ENCODE measurements at places on chromosomes 1 and 21.

DNA sequence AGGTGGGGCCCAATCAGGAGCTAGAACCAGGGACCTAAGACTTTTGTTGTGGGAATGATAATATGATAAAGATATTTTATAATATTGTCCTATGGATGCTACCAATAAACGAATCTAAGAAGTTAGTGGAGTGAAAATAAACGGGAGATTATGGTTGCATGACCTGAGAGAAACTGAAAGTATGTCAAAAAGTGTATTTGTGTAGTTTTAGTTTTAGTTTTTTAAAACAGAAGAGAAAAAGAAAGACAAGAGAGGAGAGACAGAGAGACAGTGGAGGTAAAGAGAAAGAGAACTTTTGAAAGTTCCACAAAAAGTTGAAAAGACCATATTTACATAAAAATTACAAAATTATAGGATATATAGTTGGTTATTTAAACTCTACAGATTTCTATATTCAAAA is 64.1 kb upstream of the TMPRSS15 start:
- no peak for DNase-seq

GRCh38 chr1:243475966-243476365 is 220.1 kb downstream of the SDCCAG8 start:
- DNase-seq: no peak

DNA sequence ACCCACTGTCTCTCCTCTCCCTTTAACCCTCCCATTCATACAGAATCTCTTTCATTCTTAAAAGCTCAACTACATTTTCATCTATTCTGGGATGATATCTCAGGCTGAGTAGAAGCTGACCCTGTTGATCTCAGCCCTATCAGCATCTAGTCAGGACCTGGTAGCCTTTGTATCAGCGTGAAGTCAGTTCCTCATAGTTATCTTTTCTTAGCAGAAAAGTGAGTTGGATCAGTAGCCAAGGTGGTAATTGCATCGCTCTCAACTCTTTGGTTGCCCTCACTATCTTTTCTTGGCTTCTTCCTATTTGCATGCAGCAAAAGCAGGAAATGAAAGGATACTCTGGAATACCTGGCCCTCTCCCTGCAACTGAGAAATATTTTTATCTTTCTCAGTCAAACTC is 13.6 kb upstream of the GOLT1A start:
- no peak for DNase-seq

GRCh38 chr1:38131024-38131585 is 84.5 kb upstream of the POU3F1 start:
- DNase-seq: no peak

GRCh38 chr1:40774266-40774998 is 9.2 kb upstream of the KCNQ4 start:
- no peak for DNase-seq

- DNase-seq: peak; percentile 43
Measured at GRCh38 chr1:182484531-182485257, 34.7 kb downstream of the RGSL1 start.

GRCh38 chr1:17890815-17891191 is 135.7 kb downstream of the ACTL8 start:
- no peak for DNase-seq

GRCh38 chr1:2638466-2639115 is 5.8 kb upstream of the MMEL1 start:
- no peak for DNase-seq

DNA sequence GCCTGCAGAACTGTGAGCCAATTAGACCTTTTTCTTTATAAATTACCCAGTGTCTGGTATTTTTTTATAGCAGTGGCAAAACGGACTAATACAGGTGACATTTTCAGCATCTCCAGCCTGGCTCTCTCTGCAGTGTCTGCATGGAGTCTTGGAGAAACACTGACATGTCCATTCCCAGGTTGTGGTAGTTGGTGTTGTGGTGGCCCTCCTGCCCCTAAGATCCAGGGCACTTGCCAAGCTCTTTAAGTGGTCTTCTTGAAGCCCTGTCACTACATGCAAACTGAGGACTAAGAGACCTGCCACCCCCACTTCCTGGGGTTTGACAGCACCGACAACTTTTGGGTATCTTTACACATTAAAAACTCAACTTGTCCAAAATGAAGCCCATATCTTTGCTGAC is 419.4 kb downstream of the NPHP4 start:
- no peak for DNase-seq

- no peak for DNase-seq
Measured at GRCh38 chr1:9569267-9569666, 19.4 kb upstream of the TMEM201 start.

- DNase-seq: no peak
Measured at GRCh38 chr1:214808845-214809460, 206.0 kb downstream of the CENPF start.

GRCh38 chr1:108043707-108044106 is 78.7 kb upstream of the VAV3 start:
- DNase-seq: no peak

DNA sequence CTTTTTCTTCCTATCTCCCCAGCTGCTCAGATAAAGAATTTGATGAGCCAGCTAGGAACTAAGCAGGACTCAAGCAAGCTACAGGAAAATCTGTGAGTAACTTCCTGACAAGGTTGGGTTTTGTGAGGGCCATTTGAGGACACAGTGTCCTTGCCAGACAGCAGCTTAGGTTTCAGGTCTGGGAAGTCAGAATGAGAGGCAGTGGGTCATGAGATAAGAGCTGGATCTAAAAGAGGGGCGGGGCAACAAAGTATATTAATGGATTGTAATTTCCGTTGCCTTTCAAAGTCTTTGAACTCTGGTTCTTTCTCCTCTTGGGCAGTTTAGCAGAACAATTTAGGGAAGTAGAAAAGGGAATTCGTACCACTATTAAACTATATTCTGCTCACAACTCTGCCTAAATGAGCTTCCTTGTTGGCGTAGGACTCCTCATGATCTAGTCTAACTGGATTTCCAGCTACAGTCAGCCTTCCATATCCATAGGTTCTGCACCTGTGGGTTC is 16.6 kb downstream of the STX12 start:
- no peak for DNase-seq

DNA sequence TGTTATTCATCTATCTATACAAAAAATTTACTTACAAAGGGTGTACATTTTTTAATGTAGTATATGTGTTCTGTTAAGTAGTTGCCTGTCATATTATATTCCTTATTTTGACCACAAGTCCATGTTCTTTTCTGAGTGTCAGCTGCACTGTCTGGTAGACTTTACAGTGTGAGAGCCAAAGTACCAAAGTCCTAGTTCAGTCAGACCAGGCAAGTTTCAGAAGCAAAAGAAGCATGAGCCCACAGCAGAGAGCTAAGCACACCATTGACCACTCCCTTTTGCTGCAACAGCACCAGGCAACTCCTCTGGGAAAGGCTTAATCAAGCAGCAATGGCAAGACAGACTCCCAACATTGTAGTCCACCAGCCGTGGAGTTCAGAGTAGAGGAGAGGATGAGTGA is 631.9 kb upstream of the PKN2 start:
- no peak for DNase-seq

- no peak for DNase-seq
Measured at GRCh38 chr1:204680461-204680860, 5.1 kb downstream of the LRRN2 start.

GRCh38 chr1:154219541-154219940 is 1.2 kb upstream of the UBAP2L start:
- DNase-seq: no peak

DNA sequence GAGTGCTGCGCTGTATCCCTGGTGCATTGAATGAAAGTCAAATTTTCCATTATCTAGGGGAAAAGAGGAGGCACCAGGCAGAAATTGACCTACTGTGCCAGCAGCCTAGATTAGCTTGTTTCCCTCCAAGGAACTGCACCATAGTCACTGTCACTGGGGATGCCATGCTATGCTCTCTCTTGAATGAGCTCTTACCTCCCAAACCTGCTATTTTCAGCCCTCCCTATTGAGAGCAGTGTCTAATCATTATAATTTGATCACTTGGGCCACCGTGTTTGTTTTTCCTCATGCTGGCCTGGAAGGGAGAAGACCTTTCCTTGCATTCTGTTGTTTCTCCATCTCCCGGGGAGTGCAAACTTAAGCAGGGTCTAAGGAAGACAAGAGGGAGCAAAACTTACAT is 492.9 kb downstream of the SIPA1L2 start:
- DNase-seq: no peak

DNA sequence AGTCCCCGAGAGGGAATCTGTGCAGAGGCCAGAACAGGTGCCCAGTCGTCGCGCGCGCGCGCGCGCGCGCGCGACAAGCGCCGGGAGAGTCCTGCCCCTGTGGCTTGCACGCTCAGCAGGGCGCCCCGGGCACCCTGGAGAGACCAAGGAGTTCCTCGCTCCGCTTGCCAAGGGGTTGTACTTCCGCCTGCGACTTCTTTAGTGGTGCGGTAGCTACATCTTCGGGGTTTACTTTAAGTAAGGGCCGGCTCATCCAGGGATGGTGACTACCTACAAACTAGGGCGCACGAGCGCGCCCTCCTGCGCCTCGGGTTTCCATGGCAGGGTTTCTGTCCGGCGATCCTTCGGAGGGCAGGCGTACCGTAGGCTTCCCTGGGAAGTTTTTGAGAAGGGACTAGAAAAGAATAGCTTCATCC is 1.4 kb downstream of the LHX4 start:
- no peak for DNase-seq

DNA sequence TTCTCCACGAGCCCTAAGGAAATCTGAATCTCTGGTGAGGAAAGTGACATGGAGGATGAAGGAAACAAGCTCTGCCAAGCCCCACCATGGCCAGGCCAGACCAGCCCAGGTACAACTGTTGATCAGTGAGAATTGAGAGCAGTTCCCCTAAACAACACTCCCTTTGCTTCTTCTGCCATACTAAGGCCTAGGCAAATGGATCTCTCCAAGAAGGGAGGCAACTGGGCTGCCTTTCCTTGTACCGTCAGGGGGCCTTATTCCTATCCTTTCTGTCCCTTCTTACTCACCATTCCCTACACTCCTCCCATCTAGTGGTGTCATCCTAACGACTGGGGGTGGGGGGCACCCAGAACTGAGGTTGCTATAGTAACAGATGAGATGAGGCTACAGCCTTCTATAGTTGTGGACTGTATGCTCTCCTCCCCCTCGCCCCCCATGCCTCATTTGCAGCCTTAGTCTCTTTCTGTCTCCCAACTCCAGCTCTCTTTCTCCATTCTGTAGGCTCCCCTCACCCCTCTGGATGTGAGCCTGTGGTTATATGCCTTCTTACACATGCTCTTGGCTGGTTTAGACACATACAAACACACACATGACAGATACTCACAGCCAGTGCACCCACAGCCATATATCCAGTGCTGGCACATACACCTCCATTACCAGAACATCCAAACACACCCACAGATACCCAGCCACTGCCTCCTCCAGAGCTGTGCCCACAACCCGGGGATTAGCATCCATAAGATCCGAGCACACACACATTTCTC is 3.6 kb downstream of the PEA15 start:
- no peak for DNase-seq

- DNase-seq: no peak
Measured at GRCh38 chr1:214292322-214292721, 11.4 kb downstream of the SMYD2 start.

DNA sequence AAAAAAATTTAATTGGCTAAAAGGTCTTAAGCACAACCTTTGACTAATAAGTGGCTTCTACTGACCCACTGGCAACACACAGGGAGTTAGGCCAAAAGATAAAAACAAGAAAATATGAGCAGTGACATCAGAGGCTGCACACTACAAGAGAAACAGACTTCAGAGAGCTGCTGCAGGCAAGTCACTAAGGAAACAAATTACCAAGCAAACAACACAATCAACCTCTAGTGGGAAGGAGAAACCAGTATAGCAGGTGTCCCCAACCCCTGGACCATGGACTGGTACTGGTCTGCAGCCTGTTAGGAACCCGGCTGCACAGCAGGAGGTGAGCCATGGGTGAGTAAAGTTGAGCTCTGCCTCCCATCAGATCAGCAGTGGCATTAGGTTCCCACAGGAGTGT is 20.8 kb upstream of the ENSA start:
- no peak for DNase-seq

GRCh38 chr1:207745285-207745684 is 6.6 kb upstream of the CD46 start:
- DNase-seq: no peak

DNA sequence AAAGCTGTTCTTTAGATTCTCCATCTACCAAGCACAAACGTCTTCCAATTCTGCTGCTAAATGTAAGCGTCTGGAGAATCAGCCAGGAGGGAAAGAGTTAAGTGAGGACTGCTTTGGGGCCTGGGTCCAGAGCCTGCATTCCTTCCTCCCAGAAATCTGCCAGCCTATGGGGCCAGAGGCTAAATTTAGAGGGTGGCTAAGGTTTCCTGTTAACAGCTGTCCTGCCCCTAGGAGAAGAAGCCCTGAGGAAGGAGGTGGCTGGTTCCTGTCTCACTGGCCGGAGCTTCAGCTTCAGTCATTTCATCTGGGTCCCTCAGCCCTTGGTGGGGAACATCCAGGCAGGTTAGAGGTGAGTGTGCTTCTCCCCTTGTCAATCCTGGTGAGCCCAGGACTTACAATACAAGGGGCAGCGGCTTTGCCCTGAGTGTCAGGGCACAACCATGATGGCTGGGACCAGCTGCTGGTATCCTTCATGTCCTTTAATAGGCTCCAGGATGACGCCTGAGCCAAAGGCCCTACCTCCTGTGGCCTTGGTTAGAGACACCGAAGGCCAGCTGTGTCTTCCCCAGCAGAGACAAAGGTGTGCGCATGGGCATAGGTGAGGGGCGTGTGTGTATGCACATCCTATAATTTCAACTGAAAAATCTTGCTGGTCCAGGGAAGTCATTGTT is at the start of gene STYXL2:
Gene STYXL2, plus strand, starts transcription at position 230 of the 671 bp plus-strand sequence. CDS start 775 bp downstream, outside the sequence.
- peak; percentile 74 for DNase-seq

DNA sequence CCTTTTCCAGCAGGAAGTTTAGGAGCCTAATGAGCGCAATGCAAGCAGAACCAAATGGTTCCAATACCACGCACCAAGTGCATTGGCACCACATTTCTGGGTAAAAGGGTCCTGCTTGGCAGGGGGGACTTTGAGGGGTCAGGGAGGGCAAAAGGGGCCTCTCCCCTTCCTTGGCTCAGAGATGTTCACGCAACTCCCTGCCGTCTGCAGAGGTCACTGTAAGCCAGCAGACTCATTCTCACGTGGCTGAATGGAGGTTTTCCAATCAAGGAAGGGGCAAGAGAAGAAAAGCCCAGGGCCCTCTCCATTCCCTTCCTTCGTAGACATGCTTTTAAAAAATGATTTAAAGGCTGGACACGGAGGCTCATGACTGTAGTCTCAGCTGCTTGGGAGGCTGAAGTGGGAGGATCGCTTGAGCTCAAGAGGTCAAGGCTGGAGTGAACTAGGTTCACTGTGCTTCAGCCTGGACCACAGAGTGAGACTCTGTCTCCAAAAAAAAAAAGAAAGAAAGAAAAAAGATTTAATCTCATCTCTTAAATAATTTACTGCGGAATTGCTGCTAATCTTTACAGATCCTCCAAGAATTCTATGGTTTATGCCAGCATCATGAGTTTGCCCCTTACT is 80.3 kb downstream of the RUNX3 start:
- DNase-seq: no peak
